ENCODE measurements at places on chromosomes 5 and 9.

- no peak for DNase-seq
These were observed 348.2 kb upstream of the CCNG1 start for GRCh38 chr5:163089230-163089629.

DNA sequence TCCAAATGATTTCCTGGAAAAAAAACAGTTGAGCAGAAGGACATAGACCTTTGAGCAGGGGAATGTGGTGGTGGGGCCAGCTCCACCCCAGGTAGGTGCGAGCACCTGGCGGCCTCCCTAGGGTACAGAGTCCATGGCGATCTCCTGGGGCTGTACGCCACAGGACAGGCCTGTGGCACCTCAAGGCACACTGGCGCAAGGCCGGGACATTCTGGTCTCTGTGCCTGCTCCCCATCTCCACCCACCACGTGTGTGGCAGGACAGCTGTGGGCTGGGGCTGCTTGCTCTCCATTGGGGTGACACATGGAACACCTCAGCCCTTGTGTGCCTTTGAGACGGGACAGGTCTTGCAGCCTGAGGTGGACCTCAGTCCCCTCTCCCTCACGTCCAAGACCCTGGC is 25.2 kb downstream of the WNK2 start:
- no peak for DNase-seq

DNA sequence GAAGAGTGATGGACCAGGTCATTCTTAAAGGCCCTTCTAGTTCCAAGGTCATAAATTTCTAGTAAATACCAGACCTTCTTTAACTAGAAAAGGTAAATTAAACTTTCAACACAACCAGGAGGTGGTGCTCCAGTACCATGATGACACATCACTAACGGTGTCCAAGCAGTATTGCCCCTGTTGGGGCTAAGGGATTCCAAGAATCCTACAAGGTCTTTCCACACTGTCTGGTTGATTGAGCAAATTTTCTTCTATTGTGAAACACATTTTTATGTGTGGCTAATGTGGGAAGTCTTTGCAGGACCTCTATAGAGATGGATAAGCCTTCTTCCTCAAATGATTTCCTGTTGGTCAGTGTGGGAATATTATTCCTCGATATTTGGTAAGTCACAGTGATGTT is 459.6 kb upstream of the PAPPA start:
- no peak for DNase-seq

DNA sequence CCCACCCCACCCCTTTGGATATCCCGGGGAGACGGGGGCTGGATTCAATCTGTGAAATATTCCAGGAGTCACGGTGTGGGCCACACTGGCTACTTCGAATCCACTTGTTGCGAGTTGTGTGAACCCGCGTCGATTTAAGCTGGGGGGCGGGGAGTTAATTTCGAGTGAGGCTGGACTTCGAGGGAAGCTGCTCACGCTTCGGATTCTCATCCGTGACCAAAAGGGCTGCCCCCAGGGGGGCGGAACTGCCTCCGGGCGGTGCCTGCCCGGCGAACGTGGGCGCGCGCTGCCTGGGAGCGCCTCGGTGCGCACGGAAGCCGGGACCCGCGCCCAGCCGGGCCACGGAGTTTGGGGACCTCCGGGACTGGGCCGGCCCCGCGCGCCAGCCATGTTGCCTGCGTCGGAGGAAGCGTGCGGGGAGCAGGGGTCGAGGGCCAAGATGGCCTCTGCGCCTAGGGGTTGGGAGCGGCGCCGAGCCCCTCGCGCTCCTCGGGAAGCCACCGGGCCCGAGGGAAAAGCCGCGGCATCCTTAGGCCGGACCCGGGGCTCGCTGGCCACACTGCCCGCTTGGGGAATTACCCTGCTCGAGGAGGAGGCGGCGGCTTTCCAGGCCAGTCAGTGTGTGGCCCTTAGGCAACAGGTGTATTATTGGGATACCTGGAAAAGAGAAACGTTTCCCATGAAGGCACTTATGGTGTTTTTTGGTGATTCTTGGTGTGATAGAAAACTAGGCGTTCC is 975 bp downstream of the OCLN start:
- no peak for DNase-seq

DNA sequence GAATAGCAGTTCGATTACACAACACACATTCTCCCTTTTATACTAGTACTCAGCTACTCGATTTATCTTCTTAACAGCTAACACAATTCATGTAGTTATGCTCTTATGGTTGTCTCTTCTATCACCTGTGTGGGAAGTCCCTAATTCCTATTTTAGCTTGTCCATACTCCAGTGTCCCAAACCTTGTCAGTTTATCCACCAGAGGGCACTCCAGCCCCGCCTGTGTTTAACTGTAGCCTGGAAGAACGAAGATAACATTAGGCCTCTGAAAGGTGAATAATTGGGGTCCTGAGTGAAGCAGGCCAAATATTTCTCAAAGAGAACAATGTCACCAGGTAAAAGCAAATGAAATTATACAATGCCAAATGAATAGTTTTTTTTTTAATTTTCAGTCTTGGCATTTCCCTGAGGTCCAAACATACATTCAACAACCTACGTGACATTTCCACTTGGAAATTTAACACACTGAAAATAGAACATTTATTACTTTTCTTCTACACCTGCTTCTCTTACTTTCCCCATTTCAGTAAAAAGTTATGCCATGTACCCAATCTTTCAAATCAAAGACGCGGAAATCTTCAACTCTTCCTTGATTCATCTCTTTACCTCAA is 560.7 kb downstream of the HTR1A start:
- DNase-seq, result no peak

- DNase-seq, result peak; percentile 33
These were observed 422.6 kb downstream of the EFNA5 start for GRCh38 chr5:107248066-107248695.

- DNase-seq, result no peak
These were observed 297.2 kb upstream of the TARS1 start for GRCh38 chr5:33143405-33144123.

GRCh38 chr5:107293541-107294210 is 377.1 kb downstream of the EFNA5 start:
- DNase-seq, result no peak

GRCh38 chr5:82204567-82204966 is 73.6 kb downstream of the RPS23 start:
- DNase-seq, result no peak

Measured in CD4-positive, alpha-beta T cell treated with Interleukin-4 for 4 hours (primary cell).